Urinary bladder (tissue), 4 donors: ENCODE measurements at places on chromosomes 4 and X. TPM values are rescaled to one million over a fixed set of nuclear protein-coding genes. Genes with fewer than 3 reads are reported as not detected.

Gene HSD17B13
- 1.2 TPM for total RNA-seq

Gene SNCA
- 24.4 TPM for total RNA-seq

Gene ELOVL6
- total RNA-seq, result 16.8 TPM

Gene WDR17
- total RNA-seq, result 7.1 TPM

Gene STPG2
- 1.0 TPM for total RNA-seq

Gene PCDH10
- total RNA-seq, result 18.5 TPM

Gene NCAPG
- total RNA-seq, result 30.4 TPM

Gene SORCS2
- total RNA-seq, result 10.8 TPM

Gene GABRE
- 81.1 TPM for total RNA-seq

Gene CDKL5
- 17.7 TPM for total RNA-seq

Gene TBX22
- 0.21 TPM for total RNA-seq

Gene NIPAL1
- total RNA-seq, result 13.7 TPM

Gene MAGEB1
- not detected for total RNA-seq

Gene SLC9B1
- 5.2 TPM for total RNA-seq

Gene SLC2A9
- 10.4 TPM for total RNA-seq

Gene MAML3
- total RNA-seq, result 6.7 TPM

Gene SPANXN4
- total RNA-seq, result not detected

Gene MAGEA4
- total RNA-seq, result not detected

Gene JADE3
- 9.0 TPM for total RNA-seq

Gene MND1
- total RNA-seq, result 9.6 TPM

Gene DSPP
- not detected for total RNA-seq

Gene TCEAL5
- 2.5 TPM for total RNA-seq

Gene ZCCHC12
- total RNA-seq, result 1.9 TPM

Gene IL9R
- total RNA-seq, result 0.63 TPM

Gene SLC4A4
- 11.7 TPM for total RNA-seq

Gene MAOB
- total RNA-seq, result 12.3 TPM

Gene HCFC1
- total RNA-seq, result 15.4 TPM

Gene DGKK
- 0.53 TPM for total RNA-seq

Gene RS1
- total RNA-seq, result not detected

Gene TKTL2
- 0.11 TPM for total RNA-seq

Gene NOX1
- 1.3 TPM for total RNA-seq

Gene CCDC120
- 2.7 TPM for total RNA-seq

Gene FAM47A
- total RNA-seq, result not detected

Gene MMRN1
- 85.7 TPM for total RNA-seq

Gene IQCM
- total RNA-seq, result not detected

Gene ARHGAP6
- total RNA-seq, result 20.7 TPM

Gene RAB39B
- total RNA-seq, result 1.4 TPM

Gene NAA11
- not detected for total RNA-seq

Gene GRPEL1
- 15.9 TPM for total RNA-seq

Gene NLGN3
- 3.1 TPM for total RNA-seq

Gene TCP11X2
- not detected for total RNA-seq

Gene ARX
- not detected for total RNA-seq

Gene ZMAT1
- 7.2 TPM for total RNA-seq

Gene CXCL3
- not detected for total RNA-seq

Gene TRAM1L1
- 7.2 TPM for total RNA-seq

Gene ITIH6
- total RNA-seq, result 0.05 TPM

Gene RTL9
- 0.48 TPM for total RNA-seq

Gene SMIM31
- 0.42 TPM for total RNA-seq

Gene FRAS1
- 20.5 TPM for total RNA-seq

Gene LSM6
- total RNA-seq, result 43.1 TPM

Gene TCEAL7
- 74.0 TPM for total RNA-seq

Gene NALF2
- total RNA-seq, result 0.16 TPM

Gene ATP1B4
- 9.9 TPM for total RNA-seq

Gene VGLL1
- 7.5 TPM for total RNA-seq

Gene S100G
- total RNA-seq, result not detected
